ENCODE measurements at places on chromosomes 6 and 20.

DNA sequence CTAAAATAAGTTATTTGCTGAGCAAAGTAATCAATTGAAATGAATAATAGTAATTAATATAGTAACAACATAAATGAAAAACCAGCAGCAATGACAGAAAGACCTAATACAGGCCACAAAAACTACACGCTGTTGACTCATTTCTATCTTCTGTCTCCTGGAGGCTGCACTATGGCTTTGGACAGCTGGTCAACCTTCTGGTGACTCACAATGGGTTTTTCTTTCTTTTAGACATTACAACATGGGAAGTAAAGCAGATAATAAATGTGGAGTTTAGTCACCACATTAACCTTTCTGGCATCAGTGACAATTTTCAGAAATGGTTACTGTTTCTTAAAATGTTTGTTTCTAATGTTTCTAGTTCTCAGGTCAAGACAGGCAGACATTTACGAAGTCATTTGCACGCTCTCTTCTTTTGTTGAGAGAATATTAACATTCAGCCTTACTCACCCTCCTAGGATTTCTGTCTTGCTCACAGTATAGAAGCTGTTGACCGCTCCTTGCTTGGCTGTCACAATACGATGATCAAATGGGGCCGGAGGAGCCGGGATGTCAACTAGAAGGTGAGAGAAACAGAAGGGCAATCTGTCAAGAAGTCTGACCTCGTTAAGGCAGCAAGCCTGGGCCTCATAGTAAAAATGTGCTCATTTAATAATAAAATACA lies 62.2 kb downstream of the MYLK4 start:
- DNase-seq, result peak; percentile 69

GRCh38 chr6:82507112-82507511 lies 143.5 kb downstream of the TPBG start:
- DNase-seq, result no peak

GRCh38 chr6:150549007-150549406 lies 50.7 kb upstream of the PLEKHG1 start:
- no peak for DNase-seq

- no peak for DNase-seq
These were observed 403.4 kb downstream of the GJA1 start for GRCh38 chr6:121838842-121839241.

GRCh38 chr6:4374216-4374615 lies 238.8 kb upstream of the ECI2 start:
- no peak for DNase-seq

DNA sequence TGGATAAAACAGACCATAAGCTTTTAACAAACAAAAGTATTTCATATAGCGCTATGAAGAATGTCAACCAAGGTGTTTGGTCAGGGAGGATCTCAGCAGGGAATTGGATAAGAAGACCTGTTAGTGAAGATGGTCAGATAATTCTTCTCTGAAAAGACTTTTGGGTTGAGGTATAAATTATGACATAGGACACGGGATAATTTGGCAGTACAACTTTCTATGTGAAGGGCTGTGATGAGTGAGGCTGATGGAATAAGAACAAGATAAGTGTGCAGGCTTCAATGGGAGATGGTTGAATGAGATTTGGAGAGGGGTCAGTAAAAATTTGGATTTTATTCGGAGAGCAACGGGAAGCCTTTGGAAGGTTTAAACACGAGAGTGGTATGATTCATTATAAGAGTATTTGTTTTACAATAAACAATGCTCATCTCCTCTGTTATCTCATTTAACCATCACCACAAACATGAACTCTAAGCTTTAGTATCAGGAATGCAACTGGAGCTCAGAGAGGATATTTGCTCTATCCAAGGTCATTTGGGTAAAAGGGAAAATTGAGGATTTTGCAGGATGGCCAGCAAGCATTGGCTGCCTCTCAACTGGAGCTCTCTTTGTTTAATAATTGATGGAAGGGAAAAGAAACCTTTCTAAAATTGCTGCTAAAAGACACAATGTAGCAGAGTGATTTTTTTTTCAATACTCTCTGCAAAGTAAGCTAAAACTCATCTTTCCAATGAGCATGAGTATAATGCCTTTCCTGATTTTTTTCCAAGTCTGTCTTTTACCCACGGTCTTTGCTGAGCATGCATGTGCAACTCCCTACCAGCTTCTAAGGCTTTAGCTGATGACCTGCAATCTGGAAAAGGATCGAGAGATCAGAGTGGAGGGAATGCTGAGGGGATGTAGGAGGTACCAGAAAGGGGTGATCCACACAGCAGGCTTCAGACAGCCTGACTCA lies 534.0 kb downstream of the CBLN4 start:
- DNase-seq, result no peak

GRCh38 chr20:32070282-32070681 lies 18.2 kb downstream of the HCK start:
- DNase-seq, result no peak

DNA sequence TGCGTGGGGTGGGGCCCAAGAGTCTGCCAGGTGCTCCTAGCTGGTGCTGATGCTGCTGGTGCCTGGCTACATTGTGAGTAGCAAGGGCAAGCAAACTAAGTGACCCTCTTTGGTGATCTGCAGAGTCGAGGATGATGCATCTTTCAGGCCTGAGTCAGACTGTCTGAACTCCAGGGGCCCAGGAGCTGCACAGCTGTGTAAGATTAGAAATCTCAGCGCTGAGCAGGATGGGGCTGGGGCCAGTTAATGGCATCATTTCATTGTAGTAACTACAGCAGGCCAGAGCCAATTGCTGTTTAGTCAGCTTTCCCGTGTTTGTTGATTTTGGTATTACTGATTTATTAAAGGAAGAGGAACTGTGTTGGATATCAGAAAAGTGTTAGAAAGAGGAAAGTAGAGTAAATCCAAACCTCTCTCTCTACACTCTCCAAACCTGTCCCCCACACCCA lies 365.2 kb downstream of the PAX1 start:
- no peak for DNase-seq
